ENCODE measurements at places on chromosomes 2 and 18. TPM values are rescaled to one million over a fixed set of nuclear protein-coding genes. Genes with fewer than 3 reads are reported as not detected.

Gene SLC4A5
- 0.23 TPM for total RNA-seq

Gene SPDYA
- total RNA-seq, result not detected

Gene SPHKAP
- not detected for total RNA-seq

Gene SLC38A11
- total RNA-seq, result not detected

Gene CCL20
- not detected for total RNA-seq

Gene CD207
- not detected for total RNA-seq

Gene CLK1
- total RNA-seq, result 21.1 TPM

Gene EHD3
- total RNA-seq, result 4.6 TPM

Gene C2orf66
- not detected for total RNA-seq

Gene TNP1
- not detected for total RNA-seq

Gene CIB4
- not detected for total RNA-seq

Gene TGOLN2
- total RNA-seq, result 80.1 TPM

Gene ANKRD30BL
- not detected for total RNA-seq

Gene GRHL1
- 0.25 TPM for total RNA-seq

Gene MROH2A
- total RNA-seq, result not detected

Gene CKAP2L
- total RNA-seq, result 15.8 TPM

Gene CXCR2
- total RNA-seq, result not detected

Gene VIT
- total RNA-seq, result 2.4 TPM

Gene IL37
- not detected for total RNA-seq

Gene FOXI3
- not detected for total RNA-seq

Gene WNT6
- 2.1 TPM for total RNA-seq

Gene CRYGD
- total RNA-seq, result not detected

Gene C2orf78
- total RNA-seq, result 0.45 TPM

Gene QPCT
- 0.90 TPM for total RNA-seq

Gene LAPTM4A
- 119 TPM for total RNA-seq

Gene CRYGC
- not detected for total RNA-seq

Gene MYO5B
- 12.4 TPM for total RNA-seq

Gene ARHGEF4
- 1.4 TPM for total RNA-seq

Gene CYP27A1
- total RNA-seq, result not detected

Gene EVX2
- not detected for total RNA-seq

Gene NRP2
- total RNA-seq, result 9.9 TPM

Gene PRKCE
- total RNA-seq, result 30.9 TPM

Gene TGIF1
- total RNA-seq, result 126 TPM

Gene MSTN
- not detected for total RNA-seq

Gene TTR
- total RNA-seq, result not detected

Gene SH3BP4
- total RNA-seq, result 78.6 TPM

Gene MAPK4
- not detected for total RNA-seq

Data from H4 (cell line).